ENCODE measurements at places on chromosomes 1 and 21.

DNA sequence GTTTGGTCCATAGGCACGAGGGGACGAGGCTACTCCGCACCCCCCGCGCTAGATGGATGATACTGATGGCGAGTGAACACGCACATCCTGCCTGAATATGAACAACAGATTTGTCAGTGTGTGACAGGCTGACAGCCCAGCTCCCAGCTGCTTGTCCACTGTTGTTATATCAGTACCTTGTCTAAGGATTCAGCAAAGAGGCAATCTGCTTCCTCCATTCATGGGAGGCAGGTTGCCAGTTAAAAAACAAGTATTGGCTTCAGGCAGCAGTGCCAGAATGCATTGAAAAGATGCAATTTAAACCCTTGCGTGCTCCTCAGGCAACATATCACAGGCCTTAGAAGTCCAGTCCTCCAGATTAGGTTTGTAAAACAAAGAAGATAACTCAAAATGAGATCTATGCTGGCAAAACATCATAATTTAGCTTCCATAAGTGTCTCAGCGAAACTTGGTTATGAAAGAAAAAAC, 223.3 kb downstream of the GPATCH2 start:
- no peaks in the 10 kb centered on the region for H3K27me3 ChIP-seq
- no peaks in the 10 kb centered on the region for H3K36me3 ChIP-seq
- no peak overlapping the region for H3K4me3 ChIP-seq

GRCh38 chr1:159177272-159177907, 6.0 kb downstream of the CADM3 start:
- no peaks in the 10 kb centered on the region for H3K36me3 ChIP-seq
- no peak overlapping the region for H3K4me3 ChIP-seq
- H3K27me3 ChIP-seq: peaks cover 63% of the 10 kb centered on the region

DNA sequence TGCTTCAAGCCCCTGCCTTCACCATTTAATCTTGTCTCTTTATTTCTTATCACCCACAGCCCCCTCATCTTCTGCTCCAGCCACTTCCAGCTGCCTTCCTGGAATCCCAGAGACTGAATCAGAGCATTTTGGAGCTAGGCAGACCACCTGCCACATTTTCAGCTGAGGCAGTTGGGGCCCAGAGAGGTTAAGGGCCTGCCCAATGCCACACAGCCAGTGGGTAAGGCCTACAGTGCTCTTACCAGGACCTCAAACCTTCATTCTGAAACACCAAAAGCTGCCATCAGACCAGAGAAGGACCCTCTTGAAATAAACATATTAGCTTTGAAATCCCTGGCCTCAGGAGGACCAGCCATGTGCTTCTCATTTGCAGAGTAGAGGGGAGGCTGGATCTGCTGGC, 17.6 kb upstream of the SLC6A17 start:
- H3K4me1 ChIP-seq: peaks cover 13% of the 10 kb centered on the region
- no peaks in the 10 kb centered on the region for H3K36me3 ChIP-seq
- H3K27ac ChIP-seq: no peak overlapping the region

DNA sequence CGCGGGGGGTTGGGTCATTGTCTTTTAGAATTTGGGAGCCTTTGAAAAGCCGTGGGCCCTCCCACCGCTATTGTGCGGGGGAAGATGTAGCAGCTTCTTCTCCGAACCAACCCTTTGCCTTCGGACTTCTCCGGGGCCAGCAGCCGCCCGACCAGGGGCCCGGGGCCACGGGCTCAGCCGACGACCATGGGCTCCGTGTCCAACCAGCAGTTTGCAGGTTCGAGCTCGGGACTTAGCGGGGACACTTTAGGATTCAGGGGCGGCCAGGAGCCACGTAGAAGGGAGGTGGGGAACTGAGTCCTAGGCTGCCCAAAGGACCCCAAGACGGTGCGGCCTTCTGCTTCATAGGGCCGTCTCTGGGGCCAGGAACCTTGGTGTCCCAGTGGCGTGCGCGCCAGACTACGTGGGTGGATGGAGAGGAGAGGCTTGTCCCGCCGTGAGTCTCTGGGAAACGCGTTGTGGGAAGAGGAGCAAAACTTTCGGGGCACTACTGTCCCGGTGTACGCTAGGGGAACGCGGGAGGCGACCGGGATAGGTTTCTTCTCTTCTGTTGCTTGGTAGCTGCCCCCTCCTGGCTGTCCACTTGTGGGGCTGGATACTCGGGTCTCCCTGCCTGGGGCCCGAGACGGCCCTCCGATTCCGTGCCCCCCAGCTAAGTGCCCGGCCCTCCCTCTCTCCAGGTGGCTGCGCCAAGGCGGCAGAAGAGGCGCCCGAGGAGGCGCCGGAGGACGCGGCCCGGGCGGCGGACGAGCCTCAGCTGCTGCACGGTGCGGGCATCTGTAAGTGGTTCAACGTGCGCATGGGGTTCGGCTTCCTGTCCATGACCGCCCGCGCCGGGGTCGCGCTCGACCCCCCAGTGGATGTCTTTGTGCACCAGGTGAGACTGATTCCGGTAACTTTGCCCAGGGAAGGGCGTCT, at the start of gene LIN28A:
Gene LIN28A, plus strand, starts transcription at position 112 of the 918 bp plus-strand sequence. Its CDS starts 75 bp downstream, at position 187.
- peaks cover 66% of the 10 kb centered on the region for H3K27me3 ChIP-seq
- H3K27ac ChIP-seq: no peak within 1 kb of the TSS
- no peak within 1 kb of the TSS for H3K4me3 ChIP-seq
- peaks cover 20% of the 10 kb centered on the region for H3K4me1 ChIP-seq
- DNase-seq: no peak

DNA sequence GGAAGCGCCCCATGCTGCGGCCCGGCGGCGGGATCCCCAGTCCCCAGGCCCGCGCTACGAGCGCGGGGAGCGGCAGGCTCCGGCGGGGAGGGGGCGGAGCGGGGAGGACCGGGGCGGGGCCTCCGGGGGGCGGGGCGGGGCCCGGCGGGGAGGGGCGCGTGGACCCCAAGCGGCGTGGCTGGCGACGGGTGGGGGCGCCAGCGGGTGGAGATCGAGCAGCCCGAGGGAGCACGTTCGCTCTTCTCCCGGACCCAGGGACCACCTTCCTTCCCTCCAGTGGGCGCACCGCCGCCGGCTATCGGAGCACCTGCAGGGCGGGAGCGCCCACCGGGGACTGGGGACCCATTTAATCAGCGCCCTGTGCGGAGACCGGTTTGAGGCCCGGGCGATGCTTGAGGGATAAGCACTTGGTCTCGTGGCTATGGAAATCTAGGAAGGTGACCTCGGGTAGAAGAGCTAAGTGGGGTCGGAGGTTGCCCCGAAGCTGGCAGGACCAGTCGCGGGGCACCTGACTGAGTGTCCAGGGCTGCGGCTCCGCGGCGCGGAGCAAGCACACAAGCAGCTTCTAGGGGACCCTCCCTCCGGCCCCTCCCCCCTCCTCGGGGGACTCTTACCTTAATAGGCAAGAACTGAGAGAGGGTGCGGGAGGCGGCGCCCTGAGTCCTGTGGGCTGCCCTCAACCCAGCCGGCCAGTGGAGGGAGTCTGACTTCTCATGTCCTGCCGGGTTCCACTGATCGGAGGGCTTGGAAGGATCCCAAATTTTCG, at the start of gene TSPAN2:
Gene TSPAN2, minus strand, starts transcription at position 84 of the 766 bp plus-strand sequence. Its CDS starts 71 bp downstream, at position 13.
- peaks cover 9% of the 10 kb centered on the region for H3K27me3 ChIP-seq
- peak within 1 kb of the TSS; percentile 75 for H3K4me3 ChIP-seq
- peak; percentile 43 for DNase-seq
- H3K4me1 ChIP-seq: peaks cover 26% of the 10 kb centered on the region
- H3K27ac ChIP-seq: no peak within 1 kb of the TSS

All from activated naive CD8-positive, alpha-beta T cell treated with anti-CD3 and anti-CD28 coated beads for 36 hours (primary cell).